ENCODE measurements at places on chromosomes 13 and 19. TPM values are rescaled to one million over a fixed set of nuclear protein-coding genes. Genes with fewer than 3 reads are reported as not detected.

DNA sequence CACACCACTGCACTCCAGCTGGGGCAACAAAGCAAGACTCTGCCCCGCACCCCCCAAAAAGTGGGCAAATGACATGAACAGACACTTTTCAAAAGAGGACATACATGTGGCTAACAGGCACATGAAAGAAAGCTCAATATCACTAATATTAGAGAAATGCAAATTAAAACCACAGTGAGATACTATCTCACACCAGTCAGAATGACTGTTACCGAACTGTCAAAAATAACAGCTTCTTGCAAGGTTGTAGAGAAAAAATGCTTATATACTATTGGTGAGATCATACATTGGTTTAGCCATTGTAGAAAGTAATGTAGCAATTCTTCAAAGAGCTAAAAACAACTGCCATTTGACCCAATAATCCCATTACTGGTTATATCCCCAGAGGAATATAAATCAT, 99.5 kb upstream of the SPATA13 start:
- DNase-seq = no peak

DNA sequence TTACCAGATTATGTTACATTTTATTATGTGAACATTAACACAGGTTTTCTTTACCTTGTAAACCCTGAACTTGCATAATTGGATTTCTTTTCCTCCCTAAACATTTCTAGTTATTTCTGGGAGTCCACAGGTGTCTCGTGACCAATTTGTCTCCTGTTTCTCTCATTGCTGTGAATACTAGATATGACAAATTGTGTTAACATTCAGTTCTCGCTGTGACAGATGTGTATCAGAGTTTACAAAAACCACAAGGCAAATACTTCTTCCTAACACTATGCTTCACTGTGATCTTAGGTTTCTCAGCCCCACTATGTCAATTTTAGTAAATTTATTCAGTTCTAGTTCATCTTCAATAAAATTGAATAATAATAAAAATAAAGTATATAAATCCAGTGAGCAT, 1554.9 kb downstream of the EFNB2 start:
- no peak for DNase-seq

DNA sequence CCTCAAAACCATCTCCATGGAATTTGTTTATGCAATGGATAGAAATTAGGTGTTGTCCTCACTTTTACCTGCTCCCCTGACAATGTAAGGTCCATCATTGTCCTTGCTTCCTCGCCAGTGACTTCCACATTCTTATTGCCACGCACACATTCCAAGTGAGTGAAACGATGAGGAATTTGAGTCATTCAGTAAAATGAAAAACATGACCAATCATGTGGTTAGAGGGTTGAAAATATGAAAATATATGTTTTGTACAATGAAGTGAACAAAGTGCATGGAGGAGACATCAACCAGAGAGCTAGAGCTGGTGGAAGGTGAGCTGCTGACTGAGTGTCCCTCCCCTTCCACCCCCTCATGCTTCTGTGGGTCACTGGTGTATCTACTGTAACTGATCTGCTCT, 91.7 kb downstream of the ATP8A2 start:
- DNase-seq = no peak

GRCh38 chr13:111335298-111335697, 14.9 kb downstream of the TEX29 start:
- DNase-seq = no peak

- DNase-seq = no peak
Observed at GRCh38 chr19:23784274-23784673, 25.6 kb upstream of the ZNF681 start.

DNA sequence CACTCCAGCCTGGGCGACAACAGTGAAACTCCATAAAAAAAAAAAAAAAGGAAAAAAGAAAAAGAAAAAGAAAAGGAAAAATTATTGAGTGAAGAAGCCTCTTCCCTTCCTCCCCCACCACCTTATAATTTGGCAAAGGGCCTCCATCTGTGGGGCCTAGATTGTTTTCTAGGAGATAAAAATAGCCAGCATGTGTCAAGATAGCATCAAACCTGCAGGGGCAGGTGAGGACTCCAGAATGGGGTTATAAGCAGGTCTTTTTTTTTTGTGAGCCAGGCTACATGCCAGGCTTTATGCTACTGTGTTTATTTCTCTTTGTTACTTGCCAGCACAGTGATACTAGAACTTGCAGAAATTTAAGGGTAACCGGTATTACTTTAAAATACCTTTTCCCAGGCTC, 11.7 kb upstream of the TRIM13 start:
- DNase-seq = no peak

GRCh38 chr13:91184244-91184926, 163.1 kb upstream of the MIR17HG start:
- no peak for DNase-seq

ATXN8OS gene
- total RNA-seq = not detected

SHC2 gene
- 0.55 TPM for total RNA-seq

DNA sequence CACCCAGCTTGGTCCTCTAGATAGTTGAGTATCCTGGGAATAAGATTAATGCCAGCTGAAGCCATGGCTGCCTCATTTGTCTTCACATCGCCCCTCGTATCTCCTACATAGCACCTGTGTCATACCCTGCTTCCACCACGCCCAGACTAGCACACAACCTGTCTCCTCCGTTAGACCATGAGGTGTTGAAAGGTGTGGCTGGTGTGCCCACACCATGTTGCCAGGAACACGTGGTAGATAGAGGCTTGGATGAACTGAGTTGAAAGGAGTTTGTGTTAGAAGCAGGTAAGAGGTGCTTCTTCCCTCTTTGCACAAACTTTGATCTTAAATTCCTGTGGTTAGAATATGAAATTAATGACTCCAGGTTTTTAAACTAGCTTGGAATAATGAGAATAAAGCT, 40.1 kb downstream of the RGCC start:
- no peak for DNase-seq

MAST3 gene
- total RNA-seq = 53.9 TPM

PTGIR gene
- 1.0 TPM for total RNA-seq

AXL gene
- total RNA-seq = 0.32 TPM

ZNF845 gene
- 18.0 TPM for total RNA-seq

ELSPBP1 gene
- not detected for total RNA-seq

ATP1A3 gene
- total RNA-seq = 2.7 TPM

GGN gene
- 0.15 TPM for total RNA-seq

LRFN3 gene
- total RNA-seq = 15.7 TPM

GRCh38 chr19:48999481-49000325, 6.0 kb downstream of the RUVBL2 start:
- peak; percentile 69 for DNase-seq

GJA3 gene
- total RNA-seq = 0.09 TPM

ICAM5 gene
- 0.36 TPM for total RNA-seq

C1QTNF9 gene
- not detected for total RNA-seq

ZNF497 gene
- total RNA-seq = 1.7 TPM

GRCh38 chr19:13190781-13191540, 40.8 kb downstream of the IER2 start:
- no peak for DNase-seq

SIGLEC8 gene
- total RNA-seq = not detected

DNA sequence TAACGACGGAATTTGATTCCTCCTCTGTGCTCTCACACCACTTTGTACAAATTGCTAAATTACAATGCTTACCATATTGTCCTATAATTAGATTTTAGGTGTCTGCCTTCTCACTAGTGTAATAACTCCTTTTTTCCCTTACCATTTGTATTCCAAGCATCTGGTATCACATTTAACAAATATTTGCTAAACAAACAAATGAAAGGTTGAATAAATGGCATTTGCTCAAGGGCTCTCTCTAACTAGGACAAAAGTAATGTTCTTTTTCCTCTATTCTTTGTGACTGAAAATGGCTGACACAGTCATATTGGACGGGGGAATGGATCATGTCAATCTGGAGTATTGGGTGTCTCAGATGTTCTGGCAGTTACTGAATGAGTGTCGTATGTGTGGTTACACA, 99.7 kb downstream of the ENOX1 start:
- DNase-seq = no peak

- no peak for DNase-seq
Observed at GRCh38 chr13:74645586-74645985, 511.4 kb upstream of the KLF12 start.

GRCh38 chr19:29806098-29806866, 5.5 kb upstream of the CCNE1 start:
- DNase-seq = no peak

DNA sequence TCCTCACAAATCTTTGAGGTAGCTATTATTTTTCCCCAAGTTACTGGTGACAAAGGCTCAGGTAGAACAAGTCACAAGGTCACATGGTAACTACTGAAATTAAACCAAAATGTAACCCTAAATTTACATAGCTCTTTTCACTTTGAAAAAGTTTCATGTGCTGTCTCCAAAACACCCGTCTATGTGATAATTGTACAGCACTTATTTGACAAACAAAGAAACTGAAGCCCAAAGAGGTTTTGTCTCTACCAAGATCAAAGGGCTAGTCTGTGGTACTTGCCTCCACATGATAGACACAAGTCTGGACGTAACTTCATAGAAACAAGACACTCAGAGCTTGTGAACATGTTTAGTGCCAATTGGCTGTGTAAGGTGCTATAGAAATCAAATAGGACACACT, 108.3 kb downstream of the SACS start:
- no peak for DNase-seq

POMP gene
- total RNA-seq = 24.5 TPM

- DNase-seq = no peak
Observed at GRCh38 chr13:80131204-80131603, 209.7 kb downstream of the SPRY2 start.

AMER2 gene
- not detected for total RNA-seq

TRAPPC5 gene
- total RNA-seq = 60.7 TPM

IL11 gene
- total RNA-seq = 0.47 TPM

GRCh38 chr19:18519962-18520847, 1.7 kb downstream of the ELL start:
- DNase-seq = peak; percentile 69

- no peak for DNase-seq
Observed at GRCh38 chr19:45508417-45508860, 1.2 kb downstream of the VASP start.

ZNF415 gene
- total RNA-seq = 1.0 TPM

GRCh38 chr13:64540976-64541375, 2689.2 kb downstream of the PCDH9 start:
- DNase-seq = no peak

DNA sequence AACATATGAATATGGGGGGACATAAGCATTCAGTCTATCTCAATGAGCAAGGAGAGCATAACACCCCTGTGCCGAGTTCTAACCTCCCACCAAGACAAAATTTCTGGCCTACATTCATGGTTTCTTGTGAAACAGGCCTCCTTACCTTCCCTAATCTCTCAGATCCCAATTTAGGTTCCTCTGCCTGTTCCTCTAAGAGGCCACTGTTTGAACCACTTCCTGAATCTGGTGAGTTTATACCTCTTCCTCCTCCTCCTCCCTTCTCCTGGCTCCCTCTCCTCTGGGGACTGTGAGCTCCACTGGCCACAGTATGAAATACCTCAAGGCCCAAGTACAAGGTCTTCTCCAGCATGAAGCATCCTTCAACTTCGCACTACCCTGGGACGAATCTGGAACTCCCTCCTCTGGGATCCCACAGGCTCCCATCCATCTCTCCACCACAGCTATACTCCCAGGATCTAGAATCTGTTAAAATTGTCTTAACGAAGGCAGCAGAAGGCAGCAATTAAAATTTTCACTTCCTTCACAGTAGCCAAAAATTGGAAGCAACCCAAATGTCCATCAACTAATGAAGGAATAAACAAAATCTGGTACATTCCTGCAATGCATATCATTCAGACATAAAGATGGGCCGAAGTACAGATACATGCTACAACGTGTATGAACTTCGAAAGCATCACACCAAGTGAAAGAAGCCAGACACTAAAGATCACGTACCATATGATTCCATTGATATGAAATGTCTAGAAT, 7.8 kb upstream of the SIGLECL1 start:
- no peak for DNase-seq

GRCh38 chr13:76466043-76466442, 420.2 kb downstream of the KCTD12 start:
- no peak for DNase-seq

DNA sequence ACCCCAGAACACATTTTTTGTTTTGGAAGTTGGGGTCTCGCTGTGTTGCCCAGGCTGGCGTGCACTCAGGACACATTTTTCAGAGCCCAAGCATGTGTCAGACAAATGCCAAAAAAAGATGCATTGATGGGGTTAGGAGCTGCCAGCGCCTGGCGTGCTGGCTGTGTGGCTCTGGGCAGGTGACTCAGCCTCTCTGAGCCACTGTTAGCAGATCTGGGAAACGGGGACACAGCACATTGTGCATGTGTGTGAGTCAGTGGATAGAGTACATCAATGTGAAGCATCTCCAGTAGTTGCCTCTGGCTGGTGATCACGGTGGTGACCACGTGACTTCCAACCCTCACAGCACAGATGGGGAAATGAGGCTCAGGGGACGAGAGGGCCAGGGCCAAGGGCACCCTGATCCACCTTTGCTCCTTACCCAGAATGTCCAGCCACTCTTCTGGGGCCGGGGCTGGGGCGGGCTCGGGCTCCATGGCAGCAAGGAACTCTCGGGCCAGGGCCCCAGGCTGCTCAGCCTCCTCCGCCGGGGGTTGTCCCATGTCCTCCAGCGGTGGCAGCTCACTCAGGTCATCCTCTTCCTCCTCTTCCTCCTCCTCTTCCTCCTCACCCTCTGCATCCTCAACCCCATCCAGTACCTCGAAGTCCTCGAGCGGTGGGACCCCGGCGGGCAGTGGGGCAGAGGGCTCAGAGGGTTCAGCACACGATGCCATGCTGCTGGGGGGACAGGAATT, 1.9 kb downstream of the FKBP8 start:
- DNase-seq = no peak

- DNase-seq = no peak
Observed at GRCh38 chr19:15635016-15635805, 5.5 kb upstream of the CYP4F3 start.

DNA sequence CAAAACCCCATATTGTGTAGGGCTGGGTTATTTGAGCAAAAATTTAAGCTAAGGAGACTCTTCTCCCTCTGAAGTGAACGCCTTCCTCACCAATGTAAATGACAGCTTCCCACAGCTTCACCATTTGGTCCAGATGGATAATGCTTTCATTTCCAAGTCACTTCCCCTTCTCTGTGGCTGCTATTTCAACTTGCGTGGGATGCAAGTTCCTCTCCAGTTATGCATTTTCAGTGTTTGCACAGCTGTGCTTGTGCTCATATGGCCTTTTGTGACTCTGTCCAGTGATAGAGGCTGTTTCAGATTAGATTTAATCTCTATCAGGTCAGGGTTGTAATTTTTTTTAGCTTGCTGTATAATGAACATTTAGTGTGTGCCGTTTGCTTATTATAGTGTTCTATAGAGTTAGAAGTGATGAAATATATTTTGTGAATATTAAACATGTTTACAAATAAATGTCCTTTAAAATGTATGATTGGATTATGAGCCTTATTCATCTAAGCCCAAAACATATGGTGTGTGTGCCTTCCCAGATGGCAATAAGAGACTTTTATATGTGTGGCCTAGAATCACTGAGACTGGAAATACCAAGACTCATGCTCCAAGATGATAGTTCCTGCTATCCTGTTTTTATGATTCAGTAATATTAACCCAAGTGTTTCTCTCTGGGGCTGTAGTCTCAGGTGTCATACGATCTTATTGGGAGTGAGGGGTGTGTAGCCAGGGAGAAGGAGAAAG, 86.6 kb downstream of the TNFRSF19 start:
- DNase-seq = no peak

AKT1S1 gene
- 19.7 TPM for total RNA-seq

KLF1 gene
- not detected for total RNA-seq

- peak; percentile 14 for DNase-seq
Observed at GRCh38 chr19:1975162-1975480, 34.1 kb downstream of the CSNK1G2 start.

GTF2F2 gene
- total RNA-seq = 14.7 TPM

PNMA8B gene
- 1.2 TPM for total RNA-seq

NCAN gene
- not detected for total RNA-seq
